ENCODE measurements at places on chromosomes 1 and 21.

DNA sequence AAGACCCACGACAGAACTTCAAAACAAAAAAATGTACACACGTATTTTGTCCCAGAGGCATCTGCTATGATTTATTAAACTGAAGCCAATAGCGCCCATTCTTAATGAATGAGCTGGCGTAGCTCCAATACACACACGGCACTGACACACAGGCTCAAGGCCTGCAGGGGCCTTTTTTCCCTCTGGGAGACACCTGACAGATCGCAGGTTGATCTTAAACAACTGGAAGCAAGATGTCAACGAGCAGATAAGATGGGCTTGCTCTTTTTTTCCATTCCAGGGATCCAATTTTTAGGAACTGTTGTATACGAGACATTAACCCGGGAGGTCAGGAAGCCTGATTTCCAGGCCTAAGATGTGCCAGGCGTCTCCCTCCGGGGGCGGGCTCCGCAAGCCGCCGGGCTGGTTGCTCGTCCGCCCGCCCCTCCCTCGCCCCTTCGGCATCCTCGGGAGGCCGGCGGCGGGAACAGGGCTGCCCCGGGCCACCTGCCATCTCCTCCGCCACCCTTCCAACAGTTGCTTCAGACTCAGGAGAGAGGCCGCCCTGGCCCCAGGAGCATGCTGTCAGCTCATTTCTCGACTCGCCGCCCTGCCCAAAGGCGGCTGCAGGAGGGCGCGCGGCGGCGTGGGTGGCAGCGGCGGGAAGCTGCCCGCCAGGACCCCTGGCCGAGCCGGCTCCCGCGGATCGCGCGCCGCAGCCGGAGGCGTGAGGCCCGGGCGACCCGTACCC lies 735 bp downstream of the TTC13 start:
- no peak for DNase-seq

DNA sequence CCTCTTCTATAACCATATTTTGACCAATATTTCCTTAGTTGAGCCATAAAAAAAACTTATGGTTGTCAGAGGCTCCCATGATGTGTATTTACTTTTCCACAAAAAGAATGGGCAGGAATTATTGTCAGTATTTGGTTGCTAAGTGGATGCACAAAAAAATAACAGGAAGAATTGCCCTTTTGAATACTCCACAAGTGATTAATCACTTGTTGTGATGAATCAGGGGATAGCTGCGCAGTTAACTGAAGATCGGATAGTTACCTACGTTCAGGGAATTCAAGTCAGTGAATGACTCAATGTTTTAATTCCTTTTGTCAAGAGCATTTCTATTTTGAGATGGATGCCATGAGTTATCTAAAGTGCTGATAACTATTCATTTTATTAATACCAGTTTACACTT lies 785.2 kb upstream of the B3GALT2 start:
- no peak for DNase-seq

- DNase-seq: no peak
Observed at GRCh38 chr1:58338081-58338480, 208.4 kb downstream of the OMA1 start.

DNA sequence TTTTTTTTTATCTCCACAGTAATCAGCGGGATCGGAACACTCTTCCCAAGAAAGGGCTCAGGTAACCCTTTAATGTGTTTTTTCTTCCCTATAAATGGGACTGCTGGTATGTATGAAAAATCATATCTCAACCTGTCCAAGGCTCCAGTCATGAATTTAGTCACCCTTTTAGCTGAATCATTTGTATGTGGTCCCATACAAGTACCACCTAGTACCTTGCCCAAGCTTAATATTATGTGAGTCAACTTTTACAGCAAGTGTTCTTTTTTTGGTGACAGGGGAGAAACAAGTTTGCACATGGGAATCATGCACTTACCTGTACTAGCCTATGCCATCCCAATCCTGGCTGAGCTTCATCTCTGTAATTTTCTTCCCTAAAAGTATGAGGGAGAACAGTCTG lies 43.7 kb upstream of the IPO9 start:
- no peak for DNase-seq

- no peak for DNase-seq
Observed at GRCh38 chr1:30607723-30608122, 115.7 kb downstream of the MATN1 start.

- no peak for DNase-seq
Observed at GRCh38 chr21:45593162-45594022, 50.1 kb upstream of the PCBP3 start.

GRCh38 chr1:5935026-5935425 lies 57.2 kb downstream of the NPHP4 start:
- DNase-seq: no peak

DNA sequence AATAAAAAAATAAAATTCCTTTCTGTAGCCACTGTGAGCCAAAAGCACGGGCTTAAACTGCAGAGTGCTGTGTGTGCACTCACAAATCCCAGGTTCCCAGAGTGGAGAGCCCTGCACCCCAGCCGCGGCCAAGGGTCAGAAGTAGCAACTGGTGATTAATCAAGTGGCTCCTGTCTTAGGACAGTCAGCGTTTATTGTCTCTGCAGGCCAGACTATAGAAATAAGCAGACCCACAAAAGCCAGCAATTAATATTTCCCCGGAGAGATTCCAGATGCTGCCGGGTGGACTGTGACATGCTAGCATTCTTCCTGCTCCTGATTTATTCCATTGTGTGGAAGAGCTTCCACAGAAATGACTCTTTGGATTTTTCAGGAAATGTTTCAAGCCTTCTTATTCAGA lies 412.2 kb downstream of the KIF26B start:
- DNase-seq: no peak

- DNase-seq: no peak
Observed at GRCh38 chr1:178798232-178798861, 72.5 kb downstream of the ANGPTL1 start.

DNA sequence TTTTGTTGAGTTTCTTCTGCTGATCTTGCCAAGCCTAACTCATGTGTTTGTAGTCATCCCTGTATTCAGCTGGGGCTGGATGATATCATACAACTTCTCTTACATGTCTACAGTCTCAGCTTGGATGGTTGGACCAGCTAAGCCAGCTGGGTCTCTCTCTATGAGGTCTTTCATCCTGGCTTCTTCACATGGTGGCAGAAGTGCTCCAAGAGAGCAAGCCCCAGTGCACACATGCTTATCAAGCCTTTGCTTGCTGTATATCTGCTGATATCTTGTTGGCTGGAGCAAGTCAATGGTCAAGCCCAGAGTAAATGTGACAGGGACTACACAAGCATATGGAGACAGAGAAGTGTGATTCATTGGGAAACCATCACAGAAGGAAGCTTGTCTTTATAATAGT lies 29.2 kb upstream of the SLC44A5 start:
- DNase-seq: no peak

- no peak for DNase-seq
Observed at GRCh38 chr1:14263671-14264070, 334.8 kb upstream of the KAZN start.

DNA sequence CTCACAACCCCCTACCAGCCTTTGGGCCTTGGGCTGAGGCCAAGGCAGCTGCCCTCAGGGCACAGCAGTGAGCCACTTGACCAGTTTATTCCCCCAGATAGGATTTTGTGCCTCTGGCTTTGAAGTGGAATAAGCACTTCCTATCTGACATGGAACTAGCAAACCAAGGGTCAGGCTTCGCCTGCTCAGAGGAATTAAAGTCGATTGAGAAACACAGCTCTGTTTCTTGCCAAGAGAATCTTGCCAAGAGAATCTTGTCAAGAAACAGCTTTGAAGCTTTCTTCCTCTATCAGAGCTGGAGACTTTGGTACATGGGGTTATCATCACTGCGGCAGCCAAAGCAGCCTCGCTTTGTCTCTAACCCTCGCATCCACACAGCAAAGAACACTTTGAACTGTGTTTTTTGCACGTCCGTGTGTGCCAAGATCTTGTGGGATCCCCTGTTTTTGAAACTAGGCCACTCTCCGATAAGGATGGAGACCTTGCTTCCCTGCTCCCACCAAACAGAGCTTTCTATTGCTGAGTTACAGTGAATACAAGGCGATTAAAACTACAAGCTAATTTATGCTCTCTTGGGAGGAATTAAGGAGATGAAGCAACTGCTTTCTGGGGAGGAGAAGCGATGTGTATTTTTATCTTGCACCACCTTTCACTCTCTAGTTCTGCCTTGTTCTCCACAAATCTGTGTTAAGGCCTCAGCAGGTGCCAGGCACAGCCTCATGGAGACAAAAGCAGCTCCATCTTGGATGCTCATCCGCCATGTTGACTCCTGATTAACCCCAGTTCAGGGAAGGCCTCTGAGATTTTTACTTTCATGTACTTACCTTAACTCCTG lies 67.3 kb downstream of the RHOU start:
- DNase-seq: no peak

DNA sequence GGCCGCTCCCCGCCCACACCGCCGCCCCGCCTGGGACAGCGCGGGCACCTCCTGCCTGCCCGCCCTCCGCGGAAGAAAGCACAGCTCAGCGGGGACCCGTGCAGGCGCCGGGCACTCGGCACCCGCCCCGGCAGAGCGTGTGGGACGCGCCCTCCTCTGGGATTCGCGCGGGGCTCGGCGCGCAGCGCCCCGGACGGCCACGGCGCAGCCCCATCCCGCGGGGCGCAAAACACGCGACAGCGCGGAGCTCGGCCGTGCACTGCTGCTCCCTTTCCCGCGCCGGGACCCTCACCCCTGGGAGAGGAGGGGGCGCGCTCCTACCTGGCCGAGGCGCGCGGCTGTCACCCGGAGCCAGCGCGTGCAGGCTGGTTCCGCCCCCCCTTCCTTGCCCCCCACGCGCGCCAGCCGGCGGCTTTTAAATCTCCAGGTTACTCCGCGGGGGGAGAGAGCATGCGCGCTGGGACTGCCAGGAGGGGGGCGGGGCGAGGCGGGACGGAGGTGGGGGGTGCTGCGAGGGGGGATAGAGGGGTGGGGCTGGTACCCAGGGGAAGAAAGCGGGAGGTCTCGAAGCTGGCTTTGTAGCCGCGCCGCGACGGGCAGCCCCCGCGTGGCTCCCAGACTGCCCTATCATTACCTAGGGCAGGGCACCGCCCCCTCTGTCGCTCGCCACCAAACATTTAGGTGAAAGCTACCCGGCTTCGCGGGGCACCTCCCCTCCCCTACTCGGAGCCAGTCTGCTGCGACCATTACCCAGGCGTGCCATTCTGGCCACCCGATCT lies at the start of gene SLC45A3:
Gene SLC45A3, minus strand, starts transcription at position 437 of the 779 bp plus-strand sequence. CDS start 15,853 bp downstream, outside the sequence.
- no peak for DNase-seq

- no peak for DNase-seq
Observed at GRCh38 chr1:3732434-3733093, 19.7 kb upstream of the CCDC27 start.

- no peak for DNase-seq
Observed at GRCh38 chr21:43762303-43763128, 13.6 kb downstream of the CSTB start.

DNA sequence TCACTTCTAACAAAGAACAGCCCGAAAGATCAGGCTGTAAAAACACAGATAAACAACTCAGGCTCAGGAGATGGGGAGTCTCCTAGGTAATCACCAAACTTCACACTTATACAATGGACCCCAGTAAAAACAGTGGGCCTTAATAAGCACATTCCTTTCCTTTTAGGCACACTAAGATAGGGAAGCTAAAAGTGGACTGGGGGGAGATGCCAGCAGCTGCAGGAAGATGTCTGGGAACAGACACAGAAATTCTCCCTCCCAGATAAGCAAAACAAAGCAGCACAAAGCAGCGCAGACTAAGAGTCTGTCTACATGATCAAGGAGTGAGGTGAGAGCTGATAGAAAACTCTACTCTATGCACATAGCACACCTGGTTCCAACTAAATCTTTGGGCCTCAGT lies 29.0 kb upstream of the CTBS start:
- DNase-seq: no peak

- DNase-seq: no peak
Observed at GRCh38 chr1:160827418-160827817, 31.4 kb downstream of the LY9 start.

GRCh38 chr1:54781023-54781723 lies 16.9 kb upstream of the PARS2 start:
- DNase-seq: no peak

- no peak for DNase-seq
Observed at GRCh38 chr1:236450779-236451178, 56.7 kb downstream of the EDARADD start.

DNA sequence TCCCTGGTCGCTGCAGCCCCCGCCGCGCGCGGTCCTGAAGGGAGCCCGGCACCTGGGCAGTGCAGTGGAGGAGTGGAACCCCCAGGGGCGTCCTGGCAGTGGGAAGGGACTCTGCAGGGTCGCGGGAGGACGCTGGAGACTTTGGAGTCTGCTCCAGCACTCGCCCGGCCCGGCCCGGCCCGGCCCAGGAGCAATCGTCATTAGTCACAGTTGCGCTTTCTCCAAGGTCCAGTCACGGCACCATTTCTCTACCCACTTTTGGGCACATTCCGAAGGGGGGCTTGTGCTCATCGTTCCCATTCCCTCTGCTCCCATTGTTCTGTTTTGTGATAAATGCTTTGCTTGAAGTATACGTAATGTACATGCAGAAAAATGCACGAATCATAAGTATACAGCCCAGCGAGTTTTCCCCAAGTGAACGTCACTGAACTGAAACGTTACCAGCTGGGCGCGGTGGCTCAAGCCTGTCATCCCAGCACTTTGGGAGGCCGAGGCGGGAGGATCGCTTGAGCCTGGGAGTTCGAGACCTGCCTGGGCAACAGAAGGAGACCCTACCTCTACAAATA lies 999 bp downstream of the THAP3 start:
- no peak for DNase-seq

- DNase-seq: no peak
Observed at GRCh38 chr1:9182784-9183257, 51.8 kb upstream of the H6PD start.

- no peak for DNase-seq
Observed at GRCh38 chr1:89822109-89822962, 1.5 kb downstream of the LRRC8D start.

DNA sequence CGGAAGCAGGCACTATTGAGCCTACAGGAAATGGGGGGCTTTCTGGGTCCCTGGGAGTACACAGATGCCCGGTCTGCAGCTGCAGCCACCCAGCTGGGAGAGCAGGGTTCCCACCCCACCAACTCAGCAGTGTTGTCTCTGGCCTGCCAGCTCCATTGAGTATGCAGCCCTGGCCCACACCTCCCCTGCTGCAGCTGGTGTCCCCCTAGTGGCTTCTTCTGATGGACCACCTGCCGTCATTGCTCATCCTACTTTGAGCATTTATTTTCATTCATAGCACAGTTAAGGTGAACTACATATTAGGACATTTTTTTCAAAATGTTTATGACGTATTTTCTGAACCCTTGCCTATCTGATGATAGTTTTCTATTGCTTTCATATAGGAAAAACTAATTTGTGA lies 189.8 kb upstream of the LYPLAL1 start:
- no peak for DNase-seq

DNA sequence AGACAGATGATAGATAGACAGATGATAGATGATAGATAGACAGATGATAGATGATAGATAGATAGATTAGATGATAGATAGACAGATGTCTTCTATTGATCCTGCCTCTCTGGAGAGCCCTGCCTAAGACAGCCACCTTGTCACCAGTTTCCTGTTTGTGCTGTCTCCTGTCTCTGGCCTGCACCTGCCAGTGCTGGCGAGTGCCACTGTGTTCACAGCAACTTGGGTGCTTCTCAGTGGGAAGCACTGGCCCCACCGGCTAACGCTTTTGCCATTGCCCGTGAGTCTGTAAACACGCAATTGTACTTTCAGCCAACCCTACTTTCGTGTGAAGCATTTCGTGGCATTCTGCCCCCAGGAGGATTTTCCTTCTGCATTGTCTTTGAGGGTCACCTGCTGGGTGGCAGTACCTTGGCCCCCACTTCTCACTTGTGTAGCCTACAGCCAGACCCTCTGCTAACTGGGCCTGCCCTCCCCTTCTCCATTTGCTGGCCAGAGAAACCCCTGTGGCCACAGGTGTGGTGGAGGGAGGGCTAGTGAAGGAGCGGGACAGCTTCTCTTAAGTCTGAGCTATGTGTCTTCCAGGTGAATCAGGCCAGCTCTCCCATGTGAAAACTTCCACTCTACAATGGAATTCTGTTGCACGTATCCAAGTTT lies 23.4 kb upstream of the PDE9A start:
- no peak for DNase-seq
